ENCODE measurements at places on chromosomes 5 and 9.

DNA sequence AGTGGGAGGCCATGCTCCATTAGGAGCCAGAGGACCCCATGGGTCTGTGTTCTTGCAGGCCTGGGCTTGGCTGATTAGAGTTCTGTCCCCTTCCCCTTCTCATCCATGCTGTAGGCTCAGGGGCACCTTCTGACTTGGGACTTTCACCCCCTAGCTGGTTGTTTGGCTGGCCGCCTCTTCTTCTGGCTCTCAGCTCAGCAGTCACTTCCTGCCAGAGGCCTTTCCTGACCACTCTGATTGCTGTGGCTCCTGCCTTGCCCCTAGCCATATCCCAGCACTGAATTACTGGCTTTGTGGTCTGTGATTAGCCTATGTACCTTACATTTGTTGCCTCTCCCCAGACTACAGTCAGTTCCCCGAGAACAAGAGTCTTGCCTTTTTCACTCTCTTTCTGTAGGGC is 14.6 kb downstream of the ENTREP1 start:
- no peak for DNase-seq

DNA sequence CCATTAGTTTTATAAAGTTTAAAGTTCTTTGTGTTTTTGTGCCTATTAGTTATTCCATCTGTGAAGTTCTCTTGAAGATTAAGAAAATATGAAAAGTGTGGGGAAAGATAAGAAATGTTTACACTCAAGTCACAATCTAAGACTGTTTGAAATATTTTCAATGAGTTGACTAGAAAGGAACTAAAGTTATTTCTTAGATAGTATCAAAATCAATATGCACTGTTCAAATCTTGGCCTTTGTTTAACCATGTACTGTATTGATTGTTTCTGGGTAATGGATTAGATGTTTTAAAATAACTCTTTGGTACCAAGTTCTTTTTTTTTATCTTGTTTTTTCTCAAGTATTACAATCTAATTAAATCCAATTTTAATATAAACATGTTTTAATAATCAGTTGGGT is 46.0 kb downstream of the SMC5 start:
- DNase-seq: no peak

GRCh38 chr5:68282001-68282400 is 66.4 kb downstream of the PIK3R1 start:
- DNase-seq: no peak

DNA sequence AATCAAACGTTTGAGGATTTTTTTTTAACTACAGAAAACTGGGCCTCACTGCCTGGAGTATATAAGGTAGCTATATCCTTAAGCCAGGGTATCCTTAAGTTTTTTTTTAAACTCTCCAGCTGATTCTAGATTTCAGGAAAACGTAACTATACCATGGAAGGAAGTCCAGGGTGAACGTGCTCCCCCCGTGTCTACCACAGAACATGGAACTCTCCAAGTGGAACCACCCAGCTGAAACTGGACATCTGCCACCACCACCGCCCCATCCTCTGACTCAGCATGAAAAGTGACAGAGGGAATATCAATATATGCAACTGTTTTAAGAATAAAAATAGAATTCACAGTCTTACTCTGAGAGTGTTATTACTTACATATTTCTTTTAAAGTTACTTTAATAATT is 61.3 kb downstream of the DROSHA start:
- DNase-seq: no peak

DNA sequence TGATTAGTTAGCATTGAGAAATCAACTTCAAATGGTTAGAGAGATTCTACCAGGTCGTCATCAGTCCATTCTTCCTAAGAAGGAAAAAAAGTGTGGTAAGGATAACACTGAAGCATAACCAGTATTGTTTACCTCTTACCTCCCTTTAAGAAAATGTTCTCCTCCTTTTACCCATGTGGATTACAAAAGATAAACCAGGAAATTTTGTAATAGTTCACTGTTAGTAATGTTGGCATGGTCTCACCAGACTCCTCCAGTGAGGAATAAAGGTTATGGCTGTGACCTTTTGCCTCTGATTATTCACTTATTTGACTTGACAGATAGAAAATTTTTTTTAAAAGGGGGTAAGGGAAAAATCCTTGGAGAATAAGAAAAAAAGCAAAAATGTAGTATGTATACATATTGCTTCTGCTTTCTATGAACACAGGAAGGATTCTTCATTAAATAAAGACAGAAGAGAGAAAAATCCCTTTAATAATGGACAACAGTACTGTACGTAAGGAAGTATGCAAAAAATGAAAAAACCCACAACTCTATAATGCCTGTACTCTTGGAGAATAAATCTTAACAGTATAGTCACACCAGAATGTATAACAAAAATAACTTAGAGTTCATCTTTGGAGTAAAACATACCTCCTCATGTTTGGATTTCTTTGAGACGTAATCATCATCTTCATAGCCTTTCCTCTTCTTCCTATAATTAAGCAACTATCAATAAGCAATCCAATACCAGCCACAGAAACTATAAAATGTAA is 18.1 kb downstream of the CCNH start:
- DNase-seq: no peak

DNA sequence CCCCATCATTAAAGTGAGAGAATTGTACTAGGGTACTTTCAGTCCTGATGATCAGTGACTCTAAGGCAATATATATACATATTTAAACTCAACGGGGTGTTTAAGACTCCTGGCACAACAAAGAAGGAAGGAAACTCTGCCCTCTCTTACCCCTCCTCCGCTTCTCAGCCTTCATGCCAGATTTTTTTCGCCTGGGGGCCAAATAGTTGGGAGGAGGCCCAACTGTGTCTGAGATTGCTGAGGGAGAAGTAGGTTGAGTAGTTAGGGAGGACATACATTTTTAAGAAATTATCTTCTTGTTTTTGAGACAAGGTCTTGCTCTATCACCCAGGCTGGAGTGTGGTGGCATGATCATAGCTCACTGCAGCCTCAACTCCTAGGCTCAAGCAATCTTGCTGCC is 127.7 kb upstream of the SHB start:
- no peak for DNase-seq

DNA sequence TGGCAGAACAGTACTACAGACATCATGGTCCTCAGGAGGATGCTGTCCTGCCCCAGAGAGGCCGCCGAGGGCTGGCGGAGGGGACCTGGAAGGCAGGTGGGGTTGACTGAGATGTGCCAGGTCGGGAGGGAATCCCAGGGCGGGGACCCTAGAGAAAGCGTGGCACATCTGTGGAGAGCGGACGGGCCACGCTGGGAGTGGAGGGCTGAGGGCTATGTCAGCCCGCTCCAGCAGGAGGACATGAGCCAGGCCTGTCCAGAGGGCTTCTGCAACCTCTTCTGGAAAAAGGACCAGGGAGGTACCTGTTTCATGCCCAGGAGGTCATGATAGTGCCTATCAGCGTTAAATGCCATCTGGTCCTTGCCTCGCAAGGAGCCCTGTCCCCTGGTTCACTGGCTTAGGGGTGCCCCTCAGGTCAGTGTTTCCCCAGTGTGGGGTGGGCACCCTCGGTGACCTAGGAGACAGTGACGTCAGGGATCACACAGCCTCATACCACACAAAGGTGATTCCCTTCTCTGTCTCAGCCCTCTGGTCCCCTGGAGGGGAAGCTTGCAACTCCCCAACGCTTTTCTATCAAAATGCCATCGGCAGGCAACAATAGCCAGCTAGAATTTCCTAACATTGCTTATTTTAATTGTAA is 103.6 kb upstream of the IER5L start:
- no peak for DNase-seq

DNA sequence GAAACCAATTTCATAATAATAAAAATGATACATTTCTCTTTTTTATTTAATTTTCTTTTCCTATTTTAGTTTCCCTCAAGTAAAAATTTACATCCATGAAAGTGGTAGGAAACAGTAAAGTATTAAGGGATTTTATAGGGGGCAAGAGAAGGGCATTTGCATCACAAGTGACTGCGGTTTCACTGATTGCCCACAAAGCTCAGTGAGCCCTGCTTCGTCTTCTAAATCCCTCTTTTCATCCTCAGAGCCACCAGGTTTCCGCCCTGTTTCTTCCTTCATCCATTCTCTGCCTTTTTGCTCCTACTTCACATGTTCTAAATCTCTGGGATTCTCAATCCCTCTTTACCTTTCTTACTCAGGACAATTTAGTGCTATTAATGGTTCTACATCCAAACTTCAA is 491.4 kb downstream of the LRRC70 start:
- DNase-seq: no peak

- DNase-seq: no peak
Measured at GRCh38 chr5:6377582-6377904, 804 bp downstream of the MED10 start.

Data from amygdala (tissue), 56 donors.